ENCODE measurements at places on chromosomes 4 and X.

- DNase-seq, result peak; percentile 70
Measured at GRCh38 chr4:17188547-17189400, 290.3 kb upstream of the LDB2 start.

- DNase-seq, result no peak
Measured at GRCh38 chr4:10232114-10232513, 115.5 kb upstream of the WDR1 start.

- no peak for DNase-seq
Measured at GRCh38 chr4:6335040-6335590, 65.5 kb downstream of the WFS1 start.

DNA sequence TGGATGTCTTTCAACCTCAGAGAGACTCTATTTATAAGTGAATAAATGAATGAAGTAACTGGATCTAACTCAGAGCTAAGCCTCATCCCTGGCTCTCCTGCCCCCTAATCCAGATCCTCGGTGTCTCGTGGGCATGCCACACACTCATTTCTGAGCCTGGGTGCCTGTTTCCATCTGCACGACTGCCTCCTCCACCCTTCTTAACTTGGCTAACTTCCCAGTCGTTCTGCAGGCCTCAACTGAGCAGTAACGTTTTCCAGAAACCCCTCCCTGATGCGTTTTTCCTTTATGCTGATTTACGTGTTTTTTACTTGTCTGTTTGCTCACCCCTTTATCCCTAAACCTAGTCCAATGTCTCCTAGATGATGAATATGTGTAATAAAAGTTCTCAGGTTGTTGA is 186.9 kb upstream of the HS3ST1 start:
- no peak for DNase-seq

GRCh38 chrX:38326086-38326485 is 1.2 kb downstream of the RPGR start:
- DNase-seq, result no peak

DNA sequence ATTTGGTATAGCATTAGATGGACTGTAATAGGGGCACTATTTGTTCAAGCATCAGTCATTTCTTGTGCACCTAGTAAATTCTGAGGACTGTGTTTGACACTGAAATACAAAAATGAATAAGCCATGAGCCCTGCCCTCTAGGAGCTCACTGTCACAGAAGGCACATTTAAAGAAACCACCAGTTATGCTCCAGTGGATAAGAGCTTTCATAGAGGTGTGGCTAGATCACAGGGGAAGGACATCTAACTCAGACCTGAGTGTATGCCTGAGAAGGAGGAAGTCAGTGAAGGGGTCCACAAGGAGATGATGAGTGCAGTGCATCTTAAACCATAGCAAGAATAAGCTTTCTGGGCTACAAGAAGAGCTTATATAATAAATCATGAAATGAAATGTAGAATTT is 40.1 kb downstream of the BTC start:
- no peak for DNase-seq

Data from right forelimb (tissue), 1 donor.